ENCODE measurements at places on chromosomes 2 and 18. TPM values are rescaled to one million over a fixed set of nuclear protein-coding genes. Genes with fewer than 3 reads are reported as not detected.

OR6B2 gene
- total RNA-seq: not detected

SP9 gene
- not detected for total RNA-seq

GKN2 gene
- not detected for total RNA-seq

SCTR gene
- not detected for total RNA-seq

ZNF385B gene
- total RNA-seq: not detected

PAIP2B gene
- 3.1 TPM for total RNA-seq

CCDC150 gene
- total RNA-seq: 20.9 TPM

REL gene
- total RNA-seq: 81.0 TPM

CCL20 gene
- 1.4 TPM for total RNA-seq
